Fibroblast of gingiva (primary cell): ENCODE measurements at places on chromosomes 12 and 14.

GRCh38 chr12:13956060-13956590 lies 25.3 kb downstream of the GRIN2B start:
- no peak for DNase-seq

- DNase-seq: no peak
Observed at GRCh38 chr12:55610598-55610997, 26.1 kb upstream of the OR10P1 start.

DNA sequence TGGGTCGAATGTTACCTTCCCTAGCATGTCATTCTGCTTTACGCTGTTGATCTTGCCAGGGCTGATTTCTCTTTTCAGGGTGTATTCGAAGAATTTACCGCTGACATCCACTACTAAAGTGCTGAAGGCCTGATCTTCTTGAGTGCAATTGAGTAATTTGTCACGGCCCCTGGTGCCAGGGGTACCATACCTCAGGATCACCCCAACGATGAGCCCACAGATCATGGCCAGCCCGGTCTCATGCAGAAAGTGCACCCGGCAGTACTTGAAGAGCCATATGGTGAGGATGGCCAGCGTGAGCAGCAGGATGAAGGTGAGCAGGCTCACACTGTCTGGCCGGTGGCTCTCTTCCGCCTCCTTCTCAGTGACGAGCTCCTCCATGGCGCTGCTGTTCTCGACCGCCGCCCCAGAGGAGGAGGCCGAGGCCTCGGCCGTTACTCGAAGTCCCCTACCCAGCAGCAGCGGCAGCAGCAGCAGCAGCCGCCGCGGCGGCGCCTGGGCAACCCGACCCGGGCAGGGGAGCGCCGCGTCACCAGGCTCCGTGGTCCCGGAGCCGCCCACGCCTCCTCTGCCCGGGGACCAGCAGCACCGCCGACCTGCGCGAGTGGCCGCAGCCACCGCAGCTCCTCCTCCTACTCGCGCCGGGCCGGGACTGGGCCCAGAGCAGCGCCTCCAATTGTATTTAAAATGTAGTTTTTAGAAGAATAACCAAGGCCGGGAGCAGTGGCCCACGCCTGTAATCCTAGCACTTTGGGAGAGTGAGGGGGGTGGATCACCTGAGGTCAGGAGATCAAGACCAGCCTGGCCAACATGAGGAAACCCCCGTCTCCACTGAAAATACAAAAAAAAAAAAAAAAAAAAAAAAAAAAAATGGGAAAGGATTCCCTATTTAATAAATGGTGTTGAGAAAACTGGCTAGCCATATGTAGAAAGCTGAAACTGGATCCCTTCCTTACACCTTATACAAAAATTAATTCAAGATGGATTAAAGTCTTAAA lies 58.5 kb upstream of the TMPO start:
- peak; percentile 9 for DNase-seq

DNA sequence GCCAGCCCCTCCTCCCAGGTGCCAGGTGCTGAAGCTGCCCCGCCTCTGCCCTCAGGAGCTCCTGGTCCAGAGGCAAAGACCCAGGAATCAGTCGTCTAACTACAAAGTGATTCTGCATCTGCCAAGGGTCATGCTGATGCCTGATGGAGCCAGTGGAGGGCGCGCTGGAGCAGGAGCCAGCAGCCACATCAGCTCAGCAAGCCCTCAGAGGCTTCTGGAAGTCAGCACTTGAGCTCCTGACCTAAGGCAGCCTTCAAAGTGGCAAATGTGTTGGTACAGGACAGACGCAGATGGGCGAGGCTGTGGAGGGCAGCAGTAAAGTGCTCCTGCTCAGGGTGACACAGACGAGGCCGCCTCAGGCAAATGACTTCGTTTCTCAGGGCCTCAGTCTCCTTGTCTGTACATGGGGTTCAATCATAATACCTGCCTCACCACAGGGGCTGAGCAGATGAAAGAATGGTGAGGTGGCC lies 10.9 kb downstream of the C12orf43 start:
- DNase-seq: peak; percentile 25

DNA sequence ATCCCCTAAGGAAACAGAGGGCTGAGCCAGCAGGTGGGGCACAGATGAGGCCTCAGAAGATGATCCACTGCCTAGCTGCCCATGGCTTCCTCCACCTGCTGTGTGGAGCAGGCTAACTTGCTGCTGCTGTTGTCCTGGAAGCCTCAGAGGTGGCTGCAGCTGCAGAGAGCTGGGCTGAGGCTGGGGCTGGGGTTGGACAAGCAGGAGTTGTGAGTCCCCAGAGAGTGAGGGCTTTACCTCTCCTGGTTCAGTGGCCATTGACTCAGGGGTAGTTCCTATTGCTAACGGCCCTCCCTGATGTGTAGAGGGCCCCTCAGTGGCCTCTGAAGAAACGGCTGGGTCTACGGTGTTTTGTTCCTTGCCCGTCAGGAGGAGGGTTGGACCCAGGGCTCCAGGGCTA lies 13.7 kb upstream of the PRKAG1 start:
- DNase-seq: no peak

DNA sequence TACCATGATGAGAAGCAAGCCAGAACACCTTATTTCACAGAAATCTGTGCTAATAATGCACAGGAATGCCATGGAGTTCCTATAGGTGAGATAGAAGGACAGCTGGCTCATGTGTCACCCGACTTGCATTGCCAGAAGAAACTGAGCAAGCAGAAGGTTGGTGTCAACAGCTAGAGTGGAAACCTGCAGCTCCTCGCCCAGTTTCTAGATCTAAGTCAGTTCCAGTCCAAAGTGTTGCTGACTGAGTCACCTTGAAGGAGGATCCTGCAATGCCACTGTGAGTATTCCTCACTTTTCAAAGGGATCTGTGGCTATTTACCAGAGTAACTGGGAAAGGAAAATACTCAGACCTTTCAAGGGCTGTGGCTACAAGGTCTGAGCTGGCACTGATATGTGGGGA lies 17.1 kb downstream of the CDKL1 start:
- DNase-seq: no peak

DNA sequence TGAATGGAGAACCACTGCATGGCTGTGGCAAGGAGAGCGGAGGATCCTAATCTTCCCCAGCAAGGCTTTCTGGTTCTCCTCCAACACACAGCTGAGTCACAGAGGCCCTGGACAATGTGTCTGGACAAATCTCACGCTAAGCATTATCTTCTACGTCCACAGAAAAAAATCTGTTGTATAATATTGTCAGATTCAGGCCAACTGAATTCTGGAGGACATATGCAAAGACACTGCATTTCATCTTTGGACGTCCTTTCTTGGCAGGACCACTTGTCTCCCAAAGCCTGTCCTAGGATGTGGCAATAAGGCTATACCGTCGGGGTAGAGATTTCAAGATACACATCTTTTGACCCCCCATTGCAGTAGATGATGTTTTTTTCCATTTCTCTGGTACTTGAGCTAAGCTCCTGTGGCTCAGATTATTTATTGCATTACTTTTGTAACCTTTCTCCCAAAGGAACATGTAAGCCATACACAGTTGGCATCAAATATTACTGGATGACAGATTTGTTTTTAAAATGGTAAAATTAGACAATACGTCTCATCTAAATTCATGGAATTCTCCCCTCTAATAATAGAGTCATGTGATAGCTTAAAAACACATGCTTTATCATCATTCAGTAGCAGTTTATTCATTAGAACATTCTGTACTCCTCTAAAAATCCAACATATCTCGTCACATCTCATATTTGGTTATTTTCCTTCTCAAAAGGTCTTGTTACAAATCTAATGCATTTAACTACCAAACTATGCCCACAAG lies 19.4 kb downstream of the LMO3 start:
- DNase-seq: peak; percentile 86

- DNase-seq: no peak
Observed at GRCh38 chr14:32934881-32935633, 3.6 kb upstream of the NPAS3 start.

DNA sequence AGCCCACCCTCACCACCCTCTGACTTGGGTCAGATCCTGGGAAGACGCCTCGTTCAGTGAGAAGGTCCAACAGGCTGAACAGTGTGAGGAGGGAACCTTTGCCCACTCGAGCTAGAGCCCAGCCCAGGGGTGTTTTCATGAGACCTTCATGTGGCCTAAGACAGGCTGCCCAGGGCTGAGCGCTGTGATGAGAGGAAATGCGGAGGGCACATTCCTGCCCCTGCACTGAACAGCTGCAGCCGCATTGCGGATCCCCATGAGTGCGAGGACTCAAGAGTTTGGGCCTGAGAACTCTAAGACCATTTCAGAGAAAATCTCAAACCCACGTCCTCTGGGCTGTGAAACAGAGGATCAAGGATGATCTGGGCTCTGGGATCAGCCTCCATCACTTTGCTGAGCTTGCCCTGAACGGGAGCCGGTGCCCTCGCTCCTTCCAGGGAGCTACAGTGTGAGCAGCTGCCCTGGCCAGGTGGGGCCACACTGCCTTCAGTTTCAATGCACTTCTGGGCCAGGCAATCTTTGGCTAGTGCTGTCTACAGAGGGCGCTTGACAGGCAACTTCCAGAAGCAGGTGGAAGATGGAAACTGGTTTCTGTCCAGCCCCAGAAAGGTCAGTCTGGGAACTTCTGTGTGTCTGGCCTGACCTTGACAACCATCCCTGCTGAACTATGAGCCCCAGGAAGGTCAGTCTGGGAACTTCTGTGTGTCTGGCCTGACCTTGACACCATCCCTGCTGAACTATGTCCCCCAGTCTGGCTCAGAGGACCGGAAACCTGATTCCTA lies 43.5 kb upstream of the P2RX7 start:
- no peak for DNase-seq

DNA sequence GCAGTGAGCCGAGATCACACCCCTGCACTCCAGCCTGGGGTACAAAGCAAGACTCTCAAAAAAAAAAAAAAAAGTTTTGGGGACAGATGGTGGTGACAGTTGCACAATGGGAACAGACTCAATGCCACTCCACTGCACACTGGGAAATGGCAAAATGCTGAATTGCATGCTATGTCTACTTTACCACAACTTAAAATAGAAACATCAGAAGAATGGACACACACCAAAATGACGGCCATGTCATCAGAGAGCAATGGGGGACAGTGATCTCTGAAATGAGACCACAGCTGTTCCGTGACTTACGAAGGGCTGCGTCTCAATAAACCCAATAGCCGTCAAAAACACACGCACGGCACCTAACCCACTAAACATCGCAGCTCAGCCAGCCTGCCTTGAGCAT lies 13.7 kb downstream of the DDX54 start:
- DNase-seq: no peak

DNA sequence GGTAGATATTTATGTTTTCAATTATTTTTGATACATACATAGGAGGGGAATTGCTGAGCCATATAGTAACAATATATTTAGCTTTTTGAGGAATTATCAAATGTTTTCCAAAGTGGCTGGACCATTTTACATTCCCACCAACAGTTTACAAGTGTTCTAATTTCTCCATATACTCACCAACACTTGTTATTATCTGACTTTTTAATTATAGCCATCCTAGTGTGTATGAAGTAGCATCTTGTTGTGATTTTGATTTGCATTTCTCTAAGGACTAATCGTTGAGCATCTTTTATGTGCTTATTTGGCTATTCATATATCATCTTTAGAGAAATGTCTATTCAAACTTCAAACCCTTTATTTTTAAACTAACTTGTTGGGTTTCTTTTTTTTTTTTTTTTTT lies 17.2 kb upstream of the HECTD1 start:
- no peak for DNase-seq

DNA sequence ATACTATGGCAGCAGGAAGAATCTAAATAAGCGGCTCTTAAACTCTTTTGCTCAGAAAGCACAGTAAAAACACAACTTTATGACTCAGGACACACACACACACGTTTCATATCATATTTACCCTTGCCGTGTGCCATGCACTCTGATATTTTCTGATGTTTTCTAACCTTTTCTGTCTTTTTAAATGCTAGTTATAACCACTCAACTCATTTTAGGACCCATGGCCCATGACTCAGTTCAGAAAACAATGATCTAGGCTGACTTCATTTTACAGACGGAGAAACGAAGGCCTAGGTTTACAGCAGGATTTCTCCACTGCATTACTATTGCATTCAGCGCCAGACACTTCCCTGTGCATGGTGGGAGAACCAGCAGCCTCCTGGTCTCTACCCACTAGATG lies 9.1 kb downstream of the VWF start:
- DNase-seq: no peak

- DNase-seq: no peak
Observed at GRCh38 chr14:79074510-79074909, 904.3 kb downstream of the NRXN3 start.

DNA sequence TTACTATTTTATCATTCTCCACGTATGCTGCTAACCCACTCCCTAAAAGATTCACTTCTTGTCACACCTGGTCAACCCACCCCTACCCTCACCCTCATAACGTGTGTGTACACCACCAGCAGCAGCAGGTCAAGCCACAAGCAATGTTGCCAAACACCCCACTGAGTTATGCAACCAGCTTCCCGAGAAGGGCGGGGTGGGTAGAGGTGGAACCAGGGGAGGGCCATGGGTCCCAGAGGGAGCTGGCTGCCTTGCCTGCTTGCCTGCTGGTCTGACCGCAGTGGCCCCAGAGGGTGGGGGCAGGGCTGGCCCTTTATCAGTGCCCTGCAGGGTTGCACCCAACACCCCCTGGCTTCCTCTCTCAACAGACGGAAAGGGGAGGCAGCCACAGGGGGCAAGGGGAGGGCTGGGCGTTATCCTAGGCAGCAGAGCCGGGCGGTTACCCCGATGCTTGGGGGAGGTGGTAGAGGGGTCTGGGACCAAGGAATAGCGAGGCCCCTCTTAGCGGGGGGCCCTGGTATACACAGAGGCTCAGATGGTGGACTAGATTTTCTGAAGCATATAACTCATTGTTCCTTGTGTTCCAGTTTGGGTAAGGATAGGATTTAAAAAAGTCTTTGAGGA lies 3.5 kb upstream of the NFE2 start:
- peak; percentile 42 for DNase-seq

DNA sequence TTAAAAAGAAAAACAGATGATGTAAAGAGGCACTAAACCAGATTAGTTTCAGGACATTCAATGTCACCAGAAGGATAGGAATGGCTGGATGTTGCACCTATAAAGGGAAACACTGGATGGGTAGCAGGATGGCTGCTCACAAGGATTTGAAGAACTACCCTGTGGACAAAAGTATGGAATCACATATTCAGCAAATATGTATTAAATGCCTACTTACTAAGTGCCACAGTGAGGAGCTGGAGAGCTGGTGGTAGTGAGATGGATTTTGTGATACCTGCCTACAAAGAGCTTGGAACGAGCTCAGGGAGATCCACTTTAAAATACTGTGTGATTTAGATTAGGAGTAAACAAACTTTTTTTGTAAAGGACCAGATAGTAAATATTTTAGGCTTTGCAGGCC lies 316.2 kb downstream of the PAWR start:
- no peak for DNase-seq
